ENCODE measurements at places on chromosomes 6 and 20.

- no peak for DNase-seq
These were observed 585.3 kb upstream of the ARID1B start for GRCh38 chr6:156191895-156192294.

GRCh38 chr6:4281341-4282293 is 146.2 kb upstream of the ECI2 start:
- DNase-seq, result peak; percentile 72

- DNase-seq, result no peak
These were observed 59.0 kb downstream of the TCP11 start for GRCh38 chr6:35082046-35082732.

DNA sequence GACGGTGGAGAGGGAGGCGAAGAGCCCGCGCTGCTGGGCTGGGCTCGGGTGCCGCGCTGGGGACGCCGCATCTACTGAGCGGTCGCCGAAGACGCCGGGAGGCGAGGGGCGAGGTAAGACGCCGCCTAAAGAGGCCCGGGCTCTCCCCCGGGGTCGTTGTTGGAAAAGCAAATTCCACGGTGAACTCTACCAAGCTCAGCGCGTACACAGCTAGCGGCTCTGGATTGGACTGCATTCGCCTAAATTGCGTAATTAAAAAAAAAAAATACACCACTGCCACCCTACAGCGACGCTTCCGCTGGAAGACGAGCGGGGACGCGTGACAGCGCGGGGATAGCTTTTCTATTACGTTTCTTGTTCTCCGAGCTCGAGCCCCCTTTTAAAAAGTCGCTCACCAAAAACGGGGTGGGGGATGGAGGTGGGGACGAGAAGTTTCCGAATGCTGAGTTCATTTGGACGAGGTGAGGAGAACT is 92.0 kb upstream of the PRDM1 start:
- DNase-seq, result no peak

- DNase-seq, result no peak
These were observed 15.7 kb upstream of the TGM3 start for GRCh38 chr20:2280082-2280481.

DNA sequence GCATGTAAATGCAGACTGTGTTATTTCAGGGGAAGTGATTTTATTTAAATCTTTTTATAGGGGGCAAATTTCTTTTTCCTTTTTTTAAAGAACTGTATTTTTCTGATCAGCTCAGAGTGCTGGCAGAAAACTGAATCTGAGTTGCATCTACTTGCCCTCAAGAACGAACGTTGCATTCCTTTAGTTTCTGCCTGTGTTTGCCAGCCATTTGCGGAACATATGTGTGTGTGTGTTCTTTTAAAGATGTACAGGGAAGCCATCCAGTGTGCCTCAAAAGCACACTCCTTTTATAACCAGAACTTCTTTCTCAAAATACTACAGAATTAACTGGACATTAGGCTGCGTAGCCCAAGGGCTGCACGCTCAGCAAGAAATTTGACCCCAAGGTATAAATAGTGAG is 25.8 kb upstream of the INSM1 start:
- DNase-seq, result no peak

- DNase-seq, result no peak
These were observed 236.1 kb downstream of the PACRG start for GRCh38 chr6:162963861-162964260.

DNA sequence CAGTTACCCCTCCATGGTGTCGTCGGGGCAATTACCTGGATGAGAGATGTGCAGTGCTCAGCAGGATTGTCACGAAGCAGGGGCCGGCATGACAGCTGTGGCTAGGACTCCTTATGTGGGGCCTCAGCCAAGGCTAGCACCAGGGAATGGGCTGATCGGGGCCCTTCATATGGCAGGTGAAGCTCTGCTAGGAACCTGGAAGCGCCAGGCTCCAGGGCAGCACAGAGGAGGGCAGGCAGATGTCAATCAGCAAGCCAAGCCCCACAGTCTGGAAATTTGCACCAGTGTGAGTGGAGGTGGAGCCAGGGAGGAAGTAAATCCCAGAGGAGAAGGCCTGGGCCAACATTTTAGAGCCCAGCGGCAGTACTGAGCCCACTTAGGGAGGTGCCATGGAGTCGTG is 21.2 kb downstream of the SYNDIG1 start:
- DNase-seq, result no peak

GRCh38 chr6:144131248-144131709 is 19.0 kb upstream of the STX11 start:
- DNase-seq, result peak; percentile 70

- DNase-seq, result no peak
These were observed 227.4 kb downstream of the TMEM200A start for GRCh38 chr6:130593200-130593599.

DNA sequence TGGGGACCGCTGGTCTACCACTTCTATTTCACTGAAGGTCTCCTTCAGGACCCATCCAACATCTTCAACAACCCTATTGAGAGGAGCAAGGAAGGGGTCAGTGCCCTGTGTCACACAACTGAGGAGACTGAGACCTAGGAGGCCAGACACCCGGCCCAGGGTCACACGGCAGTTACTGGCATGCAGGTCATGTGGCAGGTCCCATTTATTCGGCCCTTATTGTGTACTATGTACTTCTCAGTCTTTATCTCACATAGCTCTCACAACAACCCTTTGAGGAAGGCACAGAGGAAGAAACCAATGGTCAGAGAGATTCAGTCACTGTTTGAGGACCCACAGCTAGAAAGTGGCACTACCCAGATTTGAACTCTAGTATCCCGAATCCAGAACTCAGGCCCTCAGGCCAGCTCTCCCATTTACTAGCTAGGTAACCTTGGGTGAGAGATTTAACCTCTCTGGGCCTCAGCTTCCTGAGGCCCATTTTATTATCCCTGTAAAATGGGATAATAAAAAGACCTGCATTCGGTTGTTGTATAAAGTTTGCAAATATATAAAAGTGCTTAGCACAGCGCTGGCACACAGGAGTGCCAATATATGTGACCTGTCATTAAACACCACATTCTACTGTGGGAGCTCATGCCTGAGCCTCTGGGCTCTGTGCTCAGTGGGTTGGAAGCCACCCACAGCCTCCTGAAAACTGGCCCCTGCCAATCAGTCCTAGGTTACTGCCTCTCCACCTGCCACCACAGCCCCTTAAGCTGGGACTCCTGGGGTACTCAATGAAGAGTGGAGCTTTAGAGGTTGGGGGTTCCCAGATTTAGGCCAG is 15.8 kb downstream of the TFEB start:
- DNase-seq, result no peak

DNA sequence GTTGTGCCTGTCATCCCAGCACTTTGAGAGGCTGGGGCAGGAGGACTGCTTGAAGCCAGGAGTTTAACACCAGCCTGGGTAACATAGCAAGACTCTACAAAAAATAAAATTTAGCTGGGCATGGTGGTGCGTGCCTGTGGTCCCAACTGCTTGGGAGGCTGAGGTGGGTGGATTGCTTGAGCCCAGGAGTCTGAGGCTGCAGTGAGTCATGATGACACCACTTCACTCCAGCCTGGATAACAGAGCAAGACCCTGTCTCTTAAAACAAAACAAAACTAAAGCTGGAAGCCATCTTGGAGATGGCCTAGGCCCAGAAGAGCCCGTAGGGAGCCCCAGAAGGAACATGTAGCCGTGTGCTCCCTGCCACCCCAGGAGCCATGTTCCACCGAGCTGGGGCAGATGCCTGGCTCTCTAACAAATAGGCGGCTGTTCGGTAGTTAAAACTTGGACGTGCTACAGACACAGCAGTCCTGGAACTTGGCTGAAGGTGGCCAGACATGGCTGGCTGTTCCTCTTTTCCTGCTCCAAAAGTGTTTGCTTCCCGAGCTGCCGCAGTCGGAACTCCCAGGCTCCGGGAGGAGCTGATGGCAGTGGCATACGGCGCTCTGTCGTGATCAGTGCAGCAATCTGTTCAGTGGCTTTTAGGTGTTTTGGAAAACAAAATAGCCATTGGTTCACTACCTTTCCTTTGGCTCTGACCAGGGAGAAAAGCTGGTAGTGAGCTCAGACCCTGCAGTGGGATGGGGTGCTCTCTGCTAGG is 37.0 kb downstream of the DYNLT1 start:
- DNase-seq, result peak; percentile 18

- no peak for DNase-seq
These were observed 57.8 kb upstream of the ARID1B start for GRCh38 chr6:156719395-156719719.

GRCh38 chr6:21947731-21948386 is 349.0 kb downstream of the PRL start:
- DNase-seq, result peak; percentile 67

DNA sequence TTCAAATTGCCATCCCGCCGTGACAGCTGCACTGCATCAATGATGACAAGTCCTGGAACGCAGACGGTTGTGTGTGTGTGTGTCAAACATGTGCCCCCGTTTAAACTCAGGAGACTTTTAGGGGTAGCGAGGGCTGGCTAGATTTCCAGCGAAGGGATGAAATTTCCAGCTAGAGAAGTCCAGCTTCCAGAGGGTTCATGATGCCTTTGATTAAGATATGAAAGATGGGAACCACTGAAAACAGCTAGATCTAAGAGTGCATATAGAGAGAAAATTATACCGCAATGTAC is 644 bp downstream of the KIZ start:
- DNase-seq, result peak; percentile 14

GRCh38 chr6:127031511-127031910 is 87.0 kb upstream of the RSPO3 start:
- no peak for DNase-seq

GRCh38 chr6:134374491-134375219 is 56.7 kb upstream of the SGK1 start:
- DNase-seq, result peak; percentile 68

DNA sequence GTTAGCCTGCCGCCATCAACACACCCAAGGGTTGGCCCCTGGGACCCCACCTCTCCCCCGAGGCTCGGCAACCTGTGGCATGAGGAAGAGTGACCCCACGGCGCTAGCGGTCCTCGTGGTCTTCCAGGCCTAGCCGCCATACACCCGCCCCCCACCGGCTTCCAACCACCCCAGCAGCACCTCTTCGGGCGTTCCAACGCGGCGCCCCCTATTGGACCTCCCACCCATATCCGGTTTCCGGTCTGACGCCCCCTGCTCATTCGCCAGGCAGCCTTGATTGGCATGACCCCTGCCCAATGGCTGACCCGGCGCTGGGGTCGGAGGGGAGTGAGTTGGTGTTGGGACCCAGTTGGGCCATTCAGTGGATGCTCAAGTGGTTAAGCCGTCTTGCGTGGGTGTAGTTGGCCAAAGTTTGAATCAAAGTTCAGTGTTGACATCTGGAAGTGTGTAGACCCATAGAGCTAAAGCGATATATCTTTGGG is at the start of gene GNAS-AS1:
Gene GNAS-AS1 (minus strand): TSS at position 210 of the 482 bp plus-strand sequence.
- peak; percentile 87 for DNase-seq

DNA sequence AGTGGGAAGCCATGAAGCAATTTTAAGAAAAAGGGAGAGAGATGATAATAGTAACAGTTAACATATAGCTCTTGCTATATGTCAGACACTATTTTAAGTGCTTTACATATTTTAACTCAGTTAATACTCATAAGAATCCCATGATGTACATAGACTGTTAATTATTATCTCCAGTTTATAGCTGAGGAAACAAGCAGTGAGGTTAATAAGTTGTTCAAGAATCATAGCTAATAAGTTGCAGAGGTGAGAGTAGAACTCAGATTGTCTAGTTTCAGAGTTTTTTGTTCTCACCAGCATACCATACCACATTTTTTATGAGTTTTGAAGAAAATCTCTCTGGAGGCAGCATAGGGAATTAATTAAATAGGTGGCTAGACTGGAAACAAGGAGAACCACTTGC is 144.6 kb upstream of the MMS22L start:
- no peak for DNase-seq

DNA sequence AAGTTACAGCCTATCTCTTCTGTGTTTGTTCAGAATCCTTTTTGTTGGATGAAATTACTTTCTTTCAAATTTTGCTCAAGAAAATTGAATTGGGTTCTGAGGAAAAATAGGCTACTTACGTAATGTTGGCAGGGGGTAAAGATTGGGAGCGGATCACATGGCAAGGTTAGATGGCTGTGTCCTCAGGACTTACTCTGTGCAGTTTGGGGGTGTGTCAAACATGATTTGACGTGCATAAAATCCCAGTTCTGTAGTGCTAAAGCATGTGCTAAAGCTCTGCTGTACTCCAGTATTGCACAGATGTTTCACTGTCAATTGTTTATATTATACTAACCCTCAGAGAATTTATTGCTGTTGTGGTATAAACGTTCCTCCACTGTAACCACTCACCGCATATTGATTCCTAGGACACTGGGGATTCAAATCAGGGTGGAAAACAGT is 2.6 kb downstream of the NT5E start:
- peak; percentile 71 for DNase-seq

GRCh38 chr6:7909323-7910276 is 988 bp downstream of the TXNDC5 start:
- peak; percentile 26 for DNase-seq

- no peak for DNase-seq
These were observed 157.3 kb downstream of the SYCP2 start for GRCh38 chr20:59776059-59776603.

GRCh38 chr20:36035745-36036144 is 67.4 kb downstream of the CNBD2 start:
- peak; percentile 33 for DNase-seq

DNA sequence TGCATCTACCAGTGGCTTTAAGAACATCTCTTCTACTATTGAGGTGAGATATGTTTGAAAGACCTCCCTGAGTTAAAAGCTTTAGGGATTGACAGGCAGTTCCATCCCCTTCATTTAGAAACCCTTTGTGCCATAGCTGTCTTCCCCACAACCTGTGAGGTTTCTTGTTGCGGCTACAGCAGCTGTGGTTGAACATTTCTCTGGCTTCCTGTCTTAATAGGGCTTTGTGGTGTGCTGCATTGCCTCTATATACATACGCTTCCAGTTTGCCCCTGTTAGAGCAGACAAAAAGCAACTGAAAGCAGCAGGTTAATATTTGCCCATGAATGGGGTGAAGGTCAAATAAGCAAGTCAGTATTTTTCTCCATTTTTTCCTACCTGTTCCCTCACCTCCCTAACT is 210.2 kb downstream of the TMEM200A start:
- no peak for DNase-seq

- DNase-seq, result no peak
These were observed 104.8 kb downstream of the TAF4 start for GRCh38 chr20:61960836-61961235.

- no peak for DNase-seq
These were observed 46.3 kb downstream of the EZR start for GRCh38 chr6:158772851-158773371.

- no peak for DNase-seq
These were observed 169.4 kb upstream of the JAG1 start for GRCh38 chr20:10843146-10843711.

GRCh38 chr6:75213112-75213511 is 7.3 kb upstream of the COL12A1 start:
- peak; percentile 27 for DNase-seq

DNA sequence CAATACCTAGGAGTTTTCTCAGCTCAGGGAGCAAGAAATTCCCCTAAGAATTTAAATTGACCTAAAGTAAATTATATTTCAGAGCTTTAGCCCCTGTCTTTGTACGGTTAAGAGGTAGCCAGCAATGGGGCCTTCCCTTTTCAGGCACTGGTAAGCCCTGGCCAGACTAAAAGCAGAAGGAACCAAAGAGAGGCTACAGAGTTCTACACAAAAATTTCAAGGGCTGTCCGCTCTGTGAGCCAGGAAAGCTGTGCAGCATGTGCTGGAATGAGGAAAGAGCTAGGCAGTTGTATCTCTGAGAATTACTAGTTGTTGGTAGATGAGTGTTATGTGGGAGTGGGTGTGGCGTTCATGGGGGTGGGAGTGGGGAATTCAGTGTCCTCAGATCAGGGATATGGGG is 96.3 kb upstream of the MAFB start:
- DNase-seq, result no peak
